ENCODE measurements at places on chromosomes 3 and 15.

DNA sequence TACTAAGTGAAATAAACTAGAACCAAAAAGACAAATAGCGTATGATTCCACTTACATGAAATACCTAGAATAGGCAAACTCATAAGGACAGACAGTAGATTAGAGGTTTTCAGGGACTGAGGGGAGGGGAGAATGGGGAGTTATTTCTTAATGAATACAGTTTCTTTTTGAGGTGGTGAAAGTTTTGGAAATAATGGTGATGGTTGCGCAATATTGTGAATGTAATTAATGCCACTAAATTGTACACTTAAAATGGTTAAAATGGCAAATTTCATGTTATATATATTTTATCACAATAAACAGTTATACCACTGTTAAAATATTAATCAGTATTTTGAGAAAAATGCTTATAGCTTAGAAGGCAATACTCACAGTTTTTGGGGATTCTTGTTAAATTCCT lies 11.0 kb downstream of the UBE2E1 start:
- no peak for DNase-seq

DNA sequence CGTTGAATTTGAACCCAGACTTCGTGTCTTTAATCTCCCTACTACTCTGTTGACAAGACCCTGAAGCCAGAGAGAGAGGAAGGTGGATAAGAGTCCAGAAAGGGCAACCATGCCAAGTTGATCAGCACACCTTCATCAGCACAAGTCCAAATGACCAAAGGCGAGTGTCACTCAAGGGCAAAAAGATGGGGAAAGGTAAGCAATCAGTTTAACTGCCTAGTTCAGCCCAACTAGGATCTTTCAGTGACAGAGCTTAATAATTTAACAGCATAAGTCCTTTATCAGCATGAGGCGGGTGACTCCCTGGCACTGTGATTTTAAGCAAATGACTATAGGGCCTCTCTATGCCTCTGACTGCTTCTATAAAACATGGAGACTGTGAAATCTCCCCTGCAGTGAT lies 6.2 kb downstream of the SUCLG2 start:
- DNase-seq, result no peak

DNA sequence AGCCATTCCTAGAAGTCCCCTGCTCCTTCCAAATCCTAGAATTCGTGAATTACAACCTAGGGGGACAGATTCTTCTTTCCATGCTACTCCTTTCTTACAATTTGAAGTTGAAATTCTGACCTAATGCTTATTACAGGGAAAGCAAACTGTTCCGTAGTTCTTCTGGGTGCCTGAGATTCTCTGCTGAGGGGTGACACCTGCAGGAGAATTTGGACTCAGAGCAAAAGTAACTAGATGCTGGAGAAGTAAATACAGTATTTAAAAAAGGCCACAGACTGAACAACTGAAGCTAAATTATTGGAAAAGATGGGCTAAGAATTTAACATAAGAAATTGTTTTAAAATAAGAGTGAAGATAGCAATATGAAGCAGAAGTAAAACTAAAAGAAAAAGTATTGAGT lies 37.9 kb downstream of the ACAD9 start:
- DNase-seq, result no peak

GRCh38 chr15:99180964-99181306 lies 68.4 kb downstream of the TTC23 start:
- DNase-seq, result no peak

DNA sequence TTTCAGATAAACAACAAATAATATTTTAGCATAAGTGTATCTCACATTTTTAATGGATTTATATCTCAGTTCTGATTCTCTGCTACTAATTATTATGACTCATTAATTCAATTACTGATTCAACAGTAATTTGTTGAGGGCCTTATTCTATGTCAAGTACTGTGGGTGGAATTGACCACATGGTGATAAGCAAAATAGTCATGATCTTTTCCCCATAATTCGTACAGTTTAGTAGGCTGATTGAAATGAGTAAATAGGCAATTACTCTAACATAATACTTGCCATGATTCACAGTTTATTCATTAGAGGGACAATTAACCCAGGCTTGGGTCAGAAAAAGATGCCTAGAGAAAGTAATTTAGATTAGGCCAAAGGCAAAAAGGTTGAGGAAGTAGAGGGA lies 60.9 kb upstream of the SLC4A7 start:
- no peak for DNase-seq

DNA sequence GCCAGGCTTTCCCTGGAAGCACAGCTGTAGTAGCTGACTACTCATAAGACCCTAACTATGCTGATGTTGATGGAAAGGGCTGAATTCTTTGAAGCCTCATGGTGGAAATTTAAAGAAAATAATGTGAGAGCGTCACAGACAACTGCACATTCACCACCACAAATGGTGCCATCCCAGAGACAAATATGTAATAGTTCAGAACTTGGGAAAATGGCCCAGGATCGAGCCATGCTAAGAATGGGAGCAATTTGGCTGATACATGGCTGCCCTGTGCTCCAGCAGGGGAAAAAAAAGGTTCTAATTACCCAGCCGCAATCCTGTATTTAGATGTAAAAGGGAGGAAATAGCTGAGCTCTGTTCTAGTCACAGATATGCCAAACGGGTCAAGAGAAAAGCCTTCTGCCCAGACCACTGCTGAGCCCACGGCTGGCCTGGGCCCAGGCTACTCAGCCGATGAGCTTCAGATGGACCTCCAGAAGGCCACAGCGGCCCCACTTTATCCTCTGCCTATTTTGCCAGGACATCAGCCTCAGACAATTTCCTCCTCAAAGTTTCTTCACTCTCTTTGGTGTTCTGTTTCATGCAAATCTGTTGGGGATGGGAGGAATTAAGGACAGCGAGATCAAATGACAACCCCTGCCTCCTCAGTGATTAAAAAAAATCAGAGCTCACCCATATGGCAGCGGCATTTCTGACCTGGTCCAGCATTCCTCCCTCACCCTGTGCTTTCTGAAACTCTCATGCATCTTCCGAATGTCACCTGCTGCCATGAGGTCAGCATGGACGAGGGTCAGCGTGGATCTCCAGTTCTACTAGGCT lies 54.5 kb upstream of the MEX3B start:
- no peak for DNase-seq

GRCh38 chr15:50993598-50993997 lies 85.1 kb downstream of the AP4E1 start:
- DNase-seq, result no peak

- no peak for DNase-seq
Observed at GRCh38 chr3:127375151-127375930, 87.5 kb upstream of the PRR20G start.

GRCh38 chr3:97954228-97954827 lies 17.9 kb downstream of the RIOX2 start:
- DNase-seq, result no peak

DNA sequence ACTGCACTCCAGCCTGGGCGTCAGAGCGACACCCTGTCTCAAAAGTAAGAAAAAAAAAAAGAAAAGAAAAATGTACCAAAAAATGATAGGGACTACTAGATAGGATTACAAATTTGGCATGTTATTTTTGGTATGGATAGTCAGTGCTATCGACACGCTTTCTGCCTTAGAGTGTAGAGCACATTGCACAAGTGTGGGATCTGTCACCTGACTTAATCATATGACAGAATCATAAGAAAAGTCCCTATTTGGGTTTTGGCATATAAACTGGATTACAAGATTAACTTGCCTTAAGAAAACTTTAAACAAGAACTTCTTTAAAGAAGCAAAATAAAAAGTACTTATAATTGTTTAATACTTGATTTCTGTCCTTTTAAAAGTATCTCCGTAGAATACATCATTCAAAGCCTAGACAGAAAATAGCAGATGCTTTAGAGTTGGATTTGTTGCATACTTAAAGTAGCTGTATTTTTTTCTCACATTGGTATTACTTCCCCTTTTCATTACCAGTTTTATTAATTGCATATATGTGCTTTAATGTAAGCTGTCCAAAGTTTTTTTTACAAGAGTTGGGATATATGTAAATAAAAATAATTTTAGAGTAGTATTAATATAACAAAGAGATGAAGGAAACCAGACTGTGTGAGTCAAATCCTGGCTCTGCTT lies 7.8 kb downstream of the ATP6V1A start:
- no peak for DNase-seq

DNA sequence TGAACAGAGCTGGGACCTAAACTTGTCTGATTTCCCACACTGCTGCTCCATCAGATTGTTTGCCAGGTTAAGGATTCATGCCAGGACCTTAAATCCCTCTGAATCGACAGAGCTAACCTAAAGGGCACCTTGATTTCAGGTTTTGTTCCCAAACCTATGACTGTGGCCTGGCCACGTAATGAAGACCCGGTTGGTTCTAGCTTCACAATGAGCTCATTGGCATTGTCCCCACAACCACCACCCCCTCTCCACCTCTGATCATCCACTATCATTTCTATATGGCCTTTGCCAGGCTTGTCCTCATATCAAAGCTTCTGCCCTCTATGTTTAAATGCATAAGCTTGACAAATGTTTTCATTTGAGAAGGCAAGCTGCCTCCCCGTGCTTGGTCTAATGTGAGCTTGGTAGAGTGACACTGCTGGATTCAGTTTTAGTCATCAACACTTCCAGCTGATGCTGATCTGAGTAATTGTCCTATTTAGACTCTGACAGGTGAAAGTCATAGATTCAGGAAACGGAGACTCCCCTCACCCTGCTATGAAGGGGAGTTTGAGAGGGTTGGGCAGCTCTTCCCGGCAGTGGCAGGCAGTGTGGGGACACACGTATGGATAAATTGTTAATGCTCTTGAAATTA lies 407.1 kb upstream of the CFAP20DC start:
- no peak for DNase-seq

- no peak for DNase-seq
Observed at GRCh38 chr3:153233986-153234385, 72.0 kb downstream of the RAP2B start.

- no peak for DNase-seq
Observed at GRCh38 chr15:81346611-81347010, 22.7 kb upstream of the STARD5 start.

- DNase-seq, result no peak
Observed at GRCh38 chr3:65330072-65330471, 642.3 kb upstream of the ADAMTS9 start.

GRCh38 chr15:31482122-31482922 lies 155.7 kb downstream of the KLF13 start:
- no peak for DNase-seq

- no peak for DNase-seq
Observed at GRCh38 chr3:82001276-82001923, 240.0 kb upstream of the GBE1 start.

- DNase-seq, result no peak
Observed at GRCh38 chr3:61618871-61619270, 57.5 kb downstream of the PTPRG start.
